Activated CD8-positive, alpha-beta T cell treated with anti-CD3 and anti-CD28 coated beads for 36 hours (primary cell): ENCODE measurements at places on chromosomes 13 and 19.

- no peak for DNase-seq
Observed at GRCh38 chr19:54422136-54422535, 6.9 kb downstream of the TTYH1 start.

DNA sequence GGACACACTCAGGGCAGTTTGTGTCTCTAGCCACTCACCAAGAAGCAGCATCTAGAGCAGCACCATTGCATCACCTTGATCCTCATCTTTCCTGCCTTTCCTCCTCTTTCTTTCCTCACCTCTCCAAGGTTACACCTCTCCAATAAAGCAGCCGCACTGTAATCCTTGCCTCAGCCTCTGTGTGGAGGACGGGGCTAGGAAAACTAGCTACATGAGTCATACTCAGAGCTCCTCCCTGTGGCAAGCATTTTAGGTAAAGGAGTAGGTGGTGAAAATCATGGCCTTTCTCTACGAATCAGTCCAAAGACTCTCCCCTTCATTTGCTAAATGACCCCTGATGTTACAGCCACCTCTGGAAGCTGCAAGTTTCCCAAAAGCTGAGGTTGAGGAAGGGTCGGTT, 108.9 kb downstream of the DNAJC15 start:
- DNase-seq, result no peak

- no peak for DNase-seq
Observed at GRCh38 chr19:53511357-53511756, 26.6 kb upstream of the ZNF331 start.

DNA sequence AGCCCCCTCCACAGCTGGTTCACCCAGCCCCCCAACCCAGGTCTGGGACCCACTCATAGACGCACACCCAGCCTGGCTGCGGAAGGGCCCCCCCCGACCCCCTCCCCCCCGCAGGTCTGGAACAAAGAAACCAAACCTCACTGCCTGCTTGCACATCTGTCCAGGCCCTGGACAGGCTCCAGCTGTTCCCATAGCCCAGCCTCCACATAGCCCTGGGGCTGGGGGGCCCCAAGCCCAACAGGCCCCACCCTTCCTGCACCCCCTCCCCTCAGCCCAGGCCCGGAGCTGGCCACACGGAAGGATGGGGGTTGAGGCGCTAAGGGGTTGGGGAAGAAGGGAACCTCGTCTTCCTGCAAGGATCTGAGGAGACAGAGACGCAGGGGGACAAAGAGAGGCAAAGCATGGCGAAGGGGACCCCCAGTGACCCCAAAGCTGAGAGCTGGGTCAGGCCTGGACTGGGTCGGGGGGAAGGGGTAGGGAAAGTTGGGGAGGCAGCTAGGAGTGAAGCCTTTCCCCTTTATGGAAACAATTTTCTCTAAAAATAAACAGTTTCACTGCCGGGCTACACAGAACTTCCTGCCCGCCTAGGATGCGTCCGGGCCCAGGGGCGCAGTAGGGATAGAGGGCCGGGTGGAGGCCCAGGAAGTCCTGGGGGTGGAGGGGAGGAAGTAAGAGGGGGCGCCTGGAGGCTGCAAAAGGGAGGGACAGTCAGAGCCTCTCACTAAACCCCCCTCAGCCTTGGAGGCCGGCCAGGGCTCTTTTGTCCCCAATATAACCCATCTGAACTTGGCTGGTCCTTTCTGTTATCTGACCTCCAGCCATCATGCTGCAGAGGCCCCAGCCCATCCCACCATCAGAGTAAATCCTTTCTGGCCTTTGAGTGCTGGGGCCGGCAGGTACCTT, 2.4 kb downstream of the KANK2 start:
- DNase-seq, result peak; percentile 22

DNA sequence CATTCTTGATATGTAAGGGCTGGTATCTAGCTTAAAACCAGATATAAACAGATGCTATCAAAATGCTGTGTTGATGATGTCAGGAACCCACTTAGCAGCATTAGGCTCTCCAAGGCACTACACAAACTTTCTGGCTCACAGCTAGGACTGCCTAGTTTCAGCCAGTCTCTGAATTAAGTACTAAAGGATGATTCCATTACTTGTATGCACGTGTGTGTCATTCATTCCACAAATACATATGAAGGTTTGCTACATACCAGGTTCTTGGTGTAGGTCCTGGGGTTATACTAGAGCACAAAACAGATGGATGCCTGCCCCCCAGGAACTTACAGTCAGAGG, 151.5 kb downstream of the RGCC start:
- DNase-seq, result no peak

DNA sequence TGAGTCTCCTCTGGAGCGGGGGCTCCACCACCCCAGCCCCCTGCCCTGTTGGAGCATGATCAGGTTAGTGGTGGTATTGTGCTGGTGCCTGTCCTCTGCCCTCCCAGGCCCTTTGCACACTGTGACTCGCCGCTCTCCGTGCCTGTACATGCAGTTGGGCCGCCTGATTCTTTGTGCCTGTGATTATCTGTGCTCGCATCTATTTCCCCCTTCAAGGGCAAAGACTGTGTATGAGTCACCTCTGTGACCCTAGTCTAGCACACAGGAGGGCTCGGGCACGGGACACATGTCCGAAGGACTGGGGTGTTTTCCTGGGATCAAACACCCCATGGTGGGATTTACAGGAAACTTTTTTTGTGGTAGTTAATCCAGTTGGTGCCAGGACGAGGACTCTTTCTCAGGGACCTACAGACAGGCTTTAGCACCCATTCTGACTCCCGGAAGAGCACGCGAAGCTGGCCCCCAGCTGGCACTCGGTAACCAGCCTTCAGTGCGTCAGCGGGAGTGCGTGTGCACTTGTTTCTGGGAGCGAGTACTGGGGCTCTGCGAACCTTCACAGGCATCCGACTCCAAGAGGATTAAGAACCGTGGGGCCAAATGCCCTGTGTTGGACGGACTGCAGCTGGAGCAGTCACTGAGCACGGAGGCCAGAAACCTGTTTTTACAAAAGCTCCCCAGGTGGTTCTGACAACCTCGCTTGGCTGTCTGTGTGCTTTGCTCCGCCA, 6.7 kb downstream of the PPP1R37 start:
- DNase-seq, result no peak

GRCh38 chr13:93226065-93226622, 463 bp upstream of the GPC6 start:
- no peak for DNase-seq

DNA sequence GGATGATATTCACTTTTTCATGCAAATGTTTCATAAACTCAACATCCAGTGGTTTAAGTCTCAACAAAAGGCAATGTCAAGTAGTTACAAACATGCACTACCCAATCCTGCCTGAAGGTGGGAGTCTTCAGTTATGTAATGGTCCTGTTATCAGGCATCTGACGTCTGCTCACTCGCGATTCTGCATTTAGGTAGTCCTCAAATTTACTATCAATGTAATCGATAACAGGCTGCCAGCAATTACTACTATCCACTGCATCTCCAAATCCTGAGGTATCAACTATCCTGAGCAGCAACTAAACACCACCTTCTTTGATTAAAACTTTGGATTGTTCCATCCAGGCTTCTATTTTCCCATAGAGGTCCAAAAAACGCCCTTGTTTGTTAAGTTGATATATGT, 51.2 kb downstream of the NLRP12 start:
- DNase-seq, result peak; percentile 77

GRCh38 chr19:15810335-15810734, 5.1 kb downstream of the OR10H1 start:
- no peak for DNase-seq

- DNase-seq, result no peak
Observed at GRCh38 chr13:94481941-94482340, 2.5 kb upstream of the DCT start.

DNA sequence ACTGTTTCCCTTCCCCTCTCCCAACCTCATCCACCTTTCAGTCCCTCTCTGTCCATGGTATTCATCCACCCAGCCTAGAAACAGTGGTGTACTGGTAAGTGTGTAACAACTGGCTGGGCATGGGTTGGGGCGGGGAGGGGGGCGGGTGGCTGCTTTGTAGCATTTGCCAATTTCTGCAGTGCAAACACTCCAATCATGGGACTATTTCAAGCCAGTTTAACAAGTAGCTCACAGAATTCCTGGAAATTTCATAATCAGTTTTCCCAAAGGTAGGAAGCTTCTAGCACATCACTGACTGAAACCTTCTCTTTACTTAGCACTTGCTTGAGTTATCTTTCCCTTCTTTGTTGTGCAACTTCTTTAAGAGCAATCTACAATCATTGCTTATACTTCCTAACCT, 100.8 kb upstream of the WASF3 start:
- no peak for DNase-seq

- DNase-seq, result peak; percentile 59
Observed at GRCh38 chr19:9865732-9866501, 30.8 kb downstream of the PIN1 start.

DNA sequence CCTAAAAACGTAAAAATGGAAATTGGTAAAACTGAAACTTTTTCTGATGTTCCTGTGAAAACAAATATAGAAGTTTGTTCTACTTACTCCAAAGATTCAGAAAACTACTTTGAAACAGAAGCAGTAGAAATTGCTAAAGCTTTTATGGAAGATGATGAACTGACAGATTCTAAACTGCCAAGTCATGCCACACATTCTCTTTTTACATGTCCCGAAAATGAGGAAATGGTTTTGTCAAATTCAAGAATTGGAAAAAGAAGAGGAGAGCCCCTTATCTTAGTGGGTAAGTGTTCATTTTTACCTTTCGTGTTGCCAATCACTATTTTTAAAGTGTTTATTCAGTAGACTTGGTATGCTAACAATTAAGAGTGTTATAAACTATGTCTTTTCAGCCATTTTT, 25.6 kb downstream of the BRCA2 start:
- no peak for DNase-seq

GRCh38 chr13:37869756-37870488, at the start of gene TRPC4:
TRPC4 (minus strand) TSS chr13:37869772; CDS start chr13:37783333, 86,439 bp downstream.
- no peak for DNase-seq

- DNase-seq, result no peak
Observed at GRCh38 chr13:114062754-114063153, 69.7 kb downstream of the RASA3 start.

GRCh38 chr19:29622166-29623070, 16.3 kb downstream of the POP4 start:
- DNase-seq, result peak; percentile 64

GRCh38 chr13:21171420-21171819, 4.9 kb downstream of the SKA3 start:
- no peak for DNase-seq

- no peak for DNase-seq
Observed at GRCh38 chr13:73861136-73861535, 273.1 kb downstream of the KLF12 start.

DNA sequence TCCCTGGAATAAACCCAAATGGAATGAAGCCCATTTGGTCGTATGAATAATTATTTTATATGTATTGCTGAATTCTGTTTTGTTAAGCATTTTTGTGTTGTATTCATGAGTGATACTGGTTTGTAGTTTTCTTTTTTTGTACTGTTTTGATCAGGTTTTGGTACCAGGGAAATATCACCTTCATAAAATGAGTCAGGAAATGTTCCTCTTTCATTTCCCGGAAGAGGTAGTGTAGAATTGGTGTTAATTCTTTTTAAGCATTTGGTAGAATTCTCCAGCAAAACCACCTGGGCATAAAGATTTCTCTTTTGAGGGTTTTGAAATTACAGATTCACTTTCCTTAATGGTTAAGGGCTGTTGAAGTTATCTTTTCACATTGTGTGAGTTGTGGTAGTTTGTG, 13.3 kb downstream of the SPATA13 start:
- no peak for DNase-seq

DNA sequence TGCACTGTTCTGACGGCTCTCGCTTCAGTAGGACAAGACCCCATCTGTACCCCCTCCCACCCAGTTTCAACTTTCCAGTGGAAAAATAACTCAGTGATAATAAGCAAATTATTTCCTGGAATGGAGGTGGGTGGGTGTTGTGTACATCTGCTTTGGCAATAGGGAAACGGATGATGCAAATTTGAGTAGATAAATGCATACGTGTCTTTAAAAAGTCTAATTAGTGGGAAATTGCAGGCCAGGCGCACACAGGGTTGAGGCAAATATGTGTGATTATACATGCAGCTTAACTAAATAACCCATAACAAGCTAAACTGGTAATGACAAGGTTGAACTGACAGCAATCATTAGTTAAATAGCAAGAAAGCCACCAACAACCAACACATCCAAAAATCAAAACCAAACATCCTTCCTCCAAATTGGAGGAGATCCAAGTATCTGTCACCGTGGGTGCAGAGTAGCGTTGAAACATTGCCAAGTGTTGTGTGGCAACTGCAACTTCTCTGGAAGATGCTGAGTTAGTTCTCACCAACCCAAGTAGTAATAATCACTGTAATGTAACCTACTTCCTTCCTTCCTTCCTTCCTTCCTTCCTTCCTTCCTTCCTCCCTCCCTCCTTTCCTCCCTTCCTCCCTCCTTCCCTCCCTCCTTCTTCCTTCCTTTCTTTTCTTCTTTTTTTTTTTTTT, 54.6 kb downstream of the TRPM4 start:
- DNase-seq, result no peak

DNA sequence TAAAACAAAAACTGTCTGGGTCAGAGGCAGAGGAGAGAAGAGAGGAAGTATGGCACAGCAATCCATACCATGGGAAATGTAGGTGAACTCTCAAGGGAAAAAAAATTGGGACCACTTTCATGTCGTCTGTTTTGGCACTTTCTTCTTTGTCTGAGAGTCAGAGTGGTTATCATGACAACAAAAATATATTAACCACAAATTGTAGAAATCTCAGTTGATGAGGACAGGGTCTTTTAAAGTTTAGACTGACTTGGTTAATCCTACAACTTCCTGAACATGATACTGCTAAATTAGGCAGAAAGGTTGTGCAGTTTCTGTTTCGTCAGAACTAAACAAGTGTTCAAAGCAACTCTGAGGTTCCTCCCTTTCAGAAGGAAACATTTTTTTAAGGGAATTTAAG, 15.2 kb downstream of the KLF5 start:
- no peak for DNase-seq

DNA sequence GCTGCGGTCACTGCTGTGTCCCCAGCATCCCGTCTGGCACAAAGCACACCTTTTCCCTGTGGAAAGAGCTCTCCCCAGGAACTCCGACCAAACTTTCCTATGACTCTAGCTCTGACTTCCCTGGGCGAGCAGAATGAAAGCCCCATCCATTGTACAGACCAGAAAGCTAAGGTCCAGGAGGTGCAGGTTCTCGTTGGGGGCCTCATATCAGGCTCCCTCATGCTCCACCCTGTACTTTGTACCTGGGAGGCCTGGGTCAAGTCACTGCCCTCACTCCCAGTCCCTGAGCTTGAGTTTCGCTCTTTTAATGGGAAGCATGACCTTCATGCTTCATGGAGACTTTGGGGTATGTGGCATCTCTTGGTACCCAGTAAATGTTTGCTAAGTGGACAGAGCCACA, 18.4 kb downstream of the CYTH2 start:
- DNase-seq, result no peak
